ENCODE measurements at places on chromosomes 4 and X.

GRCh38 chr4:109266891-109267290, 35.6 kb downstream of the COL25A1 start:
- DNase-seq: no peak

DNA sequence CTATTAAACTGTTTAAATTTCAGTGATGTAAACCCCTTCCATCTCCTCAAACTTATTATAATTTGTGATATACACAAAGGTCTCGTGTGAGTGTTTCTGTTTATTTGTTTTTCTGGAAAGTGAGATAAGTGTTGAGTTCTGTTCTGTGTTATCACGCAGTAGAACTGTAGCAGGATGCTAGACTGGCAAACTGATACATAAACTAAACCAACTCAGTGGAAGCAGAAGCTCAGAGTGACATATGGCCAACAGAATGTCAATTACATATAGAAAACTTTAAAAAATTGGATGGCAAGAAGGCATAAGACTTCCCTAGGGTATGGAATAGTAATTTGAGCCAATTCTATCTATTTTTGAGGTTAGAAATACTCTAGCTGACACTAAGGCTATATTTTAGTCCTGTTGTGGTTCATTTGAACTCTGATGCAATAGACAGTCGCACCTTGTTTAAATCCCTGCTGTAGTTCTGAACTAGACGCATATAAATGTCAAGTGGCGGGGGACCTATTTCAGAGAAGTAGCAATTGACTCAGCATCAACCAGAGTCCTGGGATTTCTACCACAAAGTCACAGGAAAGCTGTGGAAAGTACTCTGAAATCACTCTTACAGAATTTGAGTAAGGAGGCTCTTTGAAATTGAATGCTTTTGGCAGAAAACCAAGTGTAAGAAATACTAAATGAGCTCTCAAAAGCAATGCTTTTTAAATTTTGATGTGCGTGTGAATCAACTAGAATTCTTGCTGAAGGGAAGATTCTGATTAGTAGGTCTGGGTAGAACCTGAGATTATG, 294.4 kb downstream of the INPP4B start:
- no peak for DNase-seq

DNA sequence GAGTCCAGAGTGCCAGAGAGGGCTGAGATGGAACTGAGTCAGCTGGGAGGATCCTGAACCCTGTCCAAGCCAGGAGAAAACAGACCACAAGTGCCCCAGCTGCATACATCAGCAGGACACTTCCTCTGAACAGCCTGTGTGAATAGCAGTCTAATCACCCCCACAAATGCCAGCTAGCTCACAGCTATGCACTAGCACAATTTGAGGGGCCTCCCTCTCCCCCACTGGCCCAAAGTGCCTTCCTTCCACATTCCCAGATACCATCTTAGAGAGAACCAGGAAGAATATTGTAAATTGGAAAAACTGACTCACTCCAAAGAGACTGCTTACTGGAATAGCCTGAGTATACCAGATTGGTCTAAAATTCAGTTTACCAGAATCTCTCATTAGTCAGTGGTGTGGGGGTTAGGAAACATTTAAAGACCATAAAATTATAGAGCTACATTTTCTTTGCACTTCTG, 292.6 kb upstream of the KLF3 start:
- DNase-seq: no peak

- DNase-seq: no peak
These were observed 28.7 kb downstream of the RLIM start for GRCh38 chrX:74585766-74586165.

DNA sequence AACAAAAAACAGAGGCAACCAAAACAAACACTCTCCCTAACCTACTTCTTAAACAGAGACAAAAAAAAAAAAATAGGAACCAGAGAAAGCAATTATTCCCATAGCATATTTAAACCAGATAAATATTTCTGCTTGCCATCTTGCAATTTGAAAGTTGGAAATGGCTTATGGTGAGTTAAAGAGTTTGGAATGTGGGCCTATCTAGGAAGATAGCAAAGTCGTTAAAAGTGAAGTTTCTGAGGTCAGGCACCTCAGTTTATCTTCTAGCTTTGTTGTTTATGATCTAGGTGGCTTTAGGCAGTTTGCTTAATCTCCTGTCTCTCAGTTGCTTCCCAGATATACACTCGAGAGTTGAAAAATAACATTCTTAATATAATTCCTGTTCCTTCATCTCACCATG, 284.2 kb downstream of the KCNIP4 start:
- no peak for DNase-seq

DNA sequence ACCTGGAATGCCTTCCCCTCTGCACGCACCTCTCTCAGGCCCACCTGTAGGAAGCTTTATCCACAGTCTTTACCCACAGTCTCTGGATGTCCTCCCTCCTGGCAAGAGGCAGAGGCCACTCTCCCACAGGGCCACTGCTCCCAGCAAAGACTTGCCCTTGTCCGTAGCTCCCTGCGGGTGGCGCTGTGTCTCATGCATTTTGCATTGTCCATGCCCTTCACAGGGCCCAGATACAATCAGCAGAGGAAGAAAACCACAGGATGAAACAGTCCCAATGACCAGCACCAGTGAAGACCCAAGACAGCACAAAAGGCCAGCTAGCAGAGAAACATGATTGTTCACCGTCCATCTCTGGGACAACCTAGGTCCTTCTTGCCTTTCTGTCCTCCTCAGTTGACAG, 2.1 kb upstream of the NSG1 start:
- DNase-seq: peak; percentile 6

DNA sequence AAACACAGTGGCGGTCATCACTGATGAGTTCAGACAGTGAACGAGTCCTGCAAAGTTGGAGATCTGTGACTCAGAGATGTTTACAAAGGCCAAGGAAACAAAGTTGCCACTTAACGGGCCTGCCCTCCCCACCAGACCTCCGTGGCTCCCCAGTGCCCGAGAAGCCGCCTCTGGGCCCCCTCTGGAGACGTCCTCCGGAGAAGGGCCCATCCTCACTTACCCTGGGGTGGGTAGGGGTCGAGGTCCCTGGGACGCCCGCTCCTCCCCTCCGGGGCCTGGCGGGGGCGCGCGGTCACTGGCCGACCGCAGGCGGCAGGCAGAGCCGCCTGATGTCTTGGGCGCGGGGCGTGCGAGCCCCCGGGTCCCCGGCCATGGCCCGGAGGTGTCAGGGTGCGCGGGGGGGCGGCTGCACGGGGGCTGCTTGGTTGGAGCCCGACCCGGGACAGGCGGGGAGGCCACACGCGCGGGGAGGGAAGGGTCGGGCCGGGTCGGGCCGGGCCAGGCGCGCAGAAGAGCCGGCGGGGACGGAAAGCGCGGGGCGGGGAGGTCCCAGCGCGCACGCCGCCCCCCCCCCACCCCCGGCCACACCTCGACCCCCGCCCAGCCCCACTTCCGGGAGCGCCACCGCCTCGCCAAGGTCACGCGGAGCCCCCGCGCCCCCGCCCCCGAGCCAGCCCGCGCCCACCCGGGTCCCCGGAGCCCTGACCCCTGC, 529 bp downstream of the DHRSX start:
- no peak for DNase-seq

DNA sequence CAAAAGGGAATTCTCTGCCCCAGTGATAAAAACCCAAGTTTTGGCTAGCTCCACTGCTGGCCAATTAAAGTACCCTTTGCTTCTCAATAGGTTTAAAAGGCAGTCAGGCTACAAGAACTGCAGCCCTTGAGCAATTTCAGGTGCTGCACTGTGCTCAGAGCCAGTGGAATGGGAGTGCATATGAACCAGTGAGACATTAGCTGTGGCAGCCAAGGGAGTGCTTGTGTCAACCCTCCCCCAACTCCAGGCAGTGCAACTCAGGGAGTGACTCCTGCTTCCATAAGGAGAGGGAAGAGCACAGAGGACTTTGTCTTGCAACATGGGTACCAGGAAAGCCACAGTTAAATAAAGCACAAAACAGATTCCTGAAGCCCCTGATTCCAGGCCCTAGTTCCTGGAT, 61.6 kb upstream of the VAMP7 start:
- no peak for DNase-seq

DNA sequence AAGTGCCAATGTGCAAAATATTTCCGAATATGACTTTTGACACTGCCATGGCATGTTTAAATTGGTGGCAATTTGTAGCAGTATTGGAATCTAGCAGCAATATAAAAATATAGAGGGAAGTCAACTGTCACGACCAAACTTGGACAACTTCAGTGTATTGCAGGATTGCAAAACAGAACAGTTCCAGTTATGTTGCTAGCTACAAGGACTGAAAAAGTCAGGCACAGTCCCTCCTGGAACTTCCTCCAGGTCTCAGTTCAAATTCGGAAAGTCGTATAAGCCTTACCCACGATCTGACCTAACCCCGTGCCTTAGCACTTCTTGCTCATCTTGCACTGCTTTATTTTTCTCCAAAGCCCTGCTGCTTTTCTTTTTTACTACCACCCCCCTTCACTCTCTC, 390.0 kb upstream of the GALNT7 start:
- DNase-seq: no peak

DNA sequence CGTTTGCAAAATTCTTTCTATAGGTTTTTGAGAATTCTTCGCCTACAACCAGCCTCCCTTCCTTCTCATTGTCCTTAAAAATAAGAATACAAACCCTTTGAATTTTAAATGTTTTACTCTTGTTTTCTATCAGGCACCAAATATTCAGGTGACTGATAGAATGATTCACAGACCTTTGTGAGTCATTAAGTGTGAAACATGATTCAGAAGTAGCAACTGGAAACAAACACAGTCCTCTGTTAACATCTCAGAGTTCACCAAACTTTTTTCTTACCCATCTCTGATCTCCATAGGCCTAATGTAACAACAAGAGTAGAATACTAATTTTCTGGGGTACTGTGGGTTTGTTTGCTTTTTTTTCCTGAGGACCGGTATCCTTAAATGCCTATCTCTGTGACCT, 63.4 kb upstream of the MAB21L2 start:
- no peak for DNase-seq

DNA sequence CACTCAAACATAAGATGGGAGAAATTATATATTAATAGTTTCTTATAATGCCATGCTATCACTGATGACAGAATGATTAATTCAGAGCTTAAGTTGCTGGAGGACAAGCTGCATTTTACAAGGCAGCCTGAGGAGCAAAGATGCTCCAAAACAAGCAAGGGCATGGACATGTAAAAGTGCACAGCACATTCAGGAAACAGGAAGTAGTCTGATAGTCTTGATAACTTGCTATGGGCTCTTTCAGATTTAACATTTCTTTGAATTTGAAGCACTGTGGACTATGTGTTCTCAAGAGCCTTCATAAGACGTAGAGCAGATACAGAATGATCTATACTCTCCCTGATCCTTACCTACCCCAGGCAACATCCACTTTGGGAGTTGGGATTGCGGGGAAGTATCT, 50.0 kb downstream of the AMMECR1 start:
- DNase-seq: no peak

DNA sequence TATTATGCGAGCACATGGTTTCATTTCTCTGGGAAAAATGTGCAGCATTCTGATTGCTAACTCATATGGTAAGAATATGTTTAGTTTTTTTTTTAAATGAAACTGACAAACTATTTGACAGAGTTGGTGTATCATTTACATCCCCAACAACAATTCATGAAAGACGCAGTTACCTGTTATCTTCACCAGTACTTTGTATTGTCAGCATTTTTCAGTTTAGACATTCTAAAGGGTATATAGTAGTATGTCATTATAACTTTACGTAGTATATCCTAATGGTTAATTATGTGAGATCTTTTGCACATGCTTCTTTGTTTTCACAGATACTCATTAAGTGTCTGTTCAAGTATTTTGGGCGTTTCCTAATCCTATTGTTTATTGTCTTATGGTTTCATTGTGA, 891.1 kb upstream of the AGA start:
- DNase-seq: no peak

DNA sequence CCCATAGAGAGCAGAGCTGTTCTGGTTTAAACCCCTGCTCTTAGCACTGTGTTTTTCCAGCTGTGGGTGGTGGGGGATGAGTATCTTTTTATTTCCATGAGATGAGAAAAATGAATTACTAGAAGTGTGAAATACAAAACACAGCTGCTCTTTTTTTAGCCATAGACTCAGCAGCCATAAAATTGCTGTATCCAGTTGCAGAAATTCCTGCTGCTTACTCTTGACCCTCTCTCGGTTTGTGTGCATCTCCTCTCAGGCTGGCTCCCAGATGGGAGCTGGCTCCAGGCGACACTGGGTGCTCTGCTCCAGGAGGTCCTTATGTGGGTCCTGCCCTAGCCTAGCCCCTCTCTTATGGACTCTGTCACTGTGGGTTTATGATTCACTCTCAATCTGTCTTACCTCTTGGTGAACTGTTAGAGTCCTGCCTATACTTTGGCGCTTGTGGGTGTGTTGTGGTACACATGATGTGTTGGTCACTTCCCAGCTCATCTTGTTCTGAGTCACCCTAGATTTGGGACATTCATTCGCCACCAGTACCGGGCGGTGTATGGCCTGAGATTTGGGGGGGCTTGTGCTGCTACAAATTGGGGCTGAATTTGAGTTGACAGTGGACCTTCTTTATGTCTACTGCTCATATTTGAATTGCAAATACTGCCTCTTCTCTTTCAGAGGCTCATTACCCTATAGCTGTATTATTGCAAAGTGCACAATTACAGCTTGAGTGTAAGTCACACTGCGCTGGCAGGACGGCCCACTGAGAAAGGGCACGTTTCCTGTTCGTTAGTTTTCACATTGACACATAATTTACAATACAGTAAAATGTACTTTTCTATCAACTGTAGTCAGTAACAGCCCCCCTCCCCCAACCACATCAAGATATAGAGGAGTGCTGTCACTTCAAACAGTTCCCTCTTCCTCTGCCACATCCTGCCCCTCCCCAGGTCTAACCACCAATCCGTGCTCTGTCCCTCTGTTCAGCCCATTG, 46.9 kb upstream of the MSANTD1 start:
- peak; percentile 96 for DNase-seq

DNA sequence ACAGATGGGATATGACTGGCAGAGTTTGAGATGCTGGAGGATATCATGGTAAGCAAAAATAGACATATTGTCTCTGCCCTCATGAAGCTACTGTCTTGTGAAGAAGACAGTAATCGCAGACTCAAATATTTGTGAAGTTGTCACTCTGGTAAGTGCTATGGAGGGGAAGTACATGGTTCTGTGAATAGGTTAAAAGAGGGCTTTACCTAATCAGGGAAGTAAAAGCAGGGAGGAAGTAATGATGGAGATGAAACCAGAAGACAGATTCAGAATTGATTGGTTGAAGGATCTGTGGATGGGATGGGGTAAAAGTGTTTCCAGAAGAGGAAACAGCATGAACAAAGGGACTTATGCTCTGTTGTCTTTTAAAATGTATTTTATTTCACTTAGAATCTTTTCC, 19.3 kb upstream of the MAGED1 start:
- DNase-seq: no peak

GRCh38 chr4:88219099-88219498, 60.7 kb upstream of the ABCG2 start:
- peak; percentile 25 for DNase-seq

DNA sequence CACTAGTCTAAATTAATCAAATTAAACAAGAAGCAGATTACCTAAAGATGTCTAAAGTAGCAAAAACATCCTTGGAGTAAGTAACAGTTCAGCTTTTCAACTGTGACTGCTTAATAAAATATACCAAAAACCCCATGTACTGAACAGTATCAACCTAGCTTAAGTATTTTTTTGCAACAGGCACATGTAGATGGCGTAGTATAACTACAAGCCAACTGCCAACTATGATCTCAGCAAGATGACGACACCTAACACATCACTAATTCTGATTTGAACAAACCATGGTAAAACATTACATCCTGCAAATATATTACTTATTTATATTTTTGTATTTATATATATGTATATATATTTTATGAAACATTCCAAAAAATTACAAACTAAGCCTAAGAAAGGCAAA, 24.5 kb downstream of the DHX15 start:
- DNase-seq: no peak
